Fibroblast of the aortic adventitia (primary cell): ENCODE measurements at places on chromosomes 12 and 14. TPM values are rescaled to one million over a fixed set of nuclear protein-coding genes. Genes with fewer than 3 reads are reported as not detected.

Gene HVCN1
- total RNA-seq: 0.74 and 2.6 TPM in 2 replicates

Gene TAS2R7
- 0.18 TPM in 1 of 2 replicates, not detected in the other for total RNA-seq

Gene SDR9C7
- total RNA-seq: not detected in 2 replicates

Gene RAP1B
- 256 and 294 TPM in 2 replicates for total RNA-seq

Gene SLC38A6
- 74.9 and 225 TPM in 2 replicates for total RNA-seq

Gene SLC15A5
- total RNA-seq: not detected in 2 replicates

Gene KIF26A
- total RNA-seq: under 0.01 TPM in 1 of 2 replicates, not detected in the other

Gene SOAT2
- 0.09 TPM in 1 of 2 replicates, not detected in the other for total RNA-seq

Gene PIGH
- 8.0 and 16.8 TPM in 2 replicates for total RNA-seq

Gene CLEC4D
- total RNA-seq: not detected in 2 replicates

Gene SMIM41
- 0.27 and 0.98 TPM in 2 replicates for total RNA-seq

Gene DIO2
- 0.74 and 66.0 TPM in 2 replicates for total RNA-seq

Gene TIGAR
- 11.5 and 20.4 TPM in 2 replicates for total RNA-seq

Gene HOXC5
- 0.18 and 1.8 TPM in 2 replicates for total RNA-seq

Gene ITGB7
- total RNA-seq: 0.54 TPM in 1 of 2 replicates, not detected in the other

Gene LALBA
- total RNA-seq: not detected in 2 replicates

Gene LRP1-AS
- not detected in 2 replicates for total RNA-seq

Gene CIDEB
- total RNA-seq: 1.9 and 4.2 TPM in 2 replicates

- no peak for DNase-seq
Observed at GRCh38 chr14:62557416-62557815, 487.8 kb downstream of the KCNH5 start.

DNA sequence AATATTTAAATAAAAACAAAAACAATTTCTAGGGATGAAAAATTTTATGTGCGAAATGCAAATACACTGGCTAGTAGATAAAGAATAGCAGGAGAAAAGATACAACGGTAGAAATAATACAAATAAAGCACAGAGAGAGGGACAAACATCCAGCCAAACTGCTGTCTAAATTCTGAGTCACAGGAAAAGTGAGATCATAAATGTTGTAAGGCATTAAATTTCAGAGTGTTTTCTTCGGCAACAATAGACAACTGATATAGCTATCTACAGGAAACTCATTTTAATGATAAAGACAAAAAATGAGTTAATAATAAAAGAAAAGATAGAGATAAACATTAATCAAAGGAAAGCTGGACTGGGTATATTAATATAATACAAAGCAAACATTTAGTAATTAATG, 122.2 kb downstream of the NTS start:
- DNase-seq: peak; percentile 39

DNA sequence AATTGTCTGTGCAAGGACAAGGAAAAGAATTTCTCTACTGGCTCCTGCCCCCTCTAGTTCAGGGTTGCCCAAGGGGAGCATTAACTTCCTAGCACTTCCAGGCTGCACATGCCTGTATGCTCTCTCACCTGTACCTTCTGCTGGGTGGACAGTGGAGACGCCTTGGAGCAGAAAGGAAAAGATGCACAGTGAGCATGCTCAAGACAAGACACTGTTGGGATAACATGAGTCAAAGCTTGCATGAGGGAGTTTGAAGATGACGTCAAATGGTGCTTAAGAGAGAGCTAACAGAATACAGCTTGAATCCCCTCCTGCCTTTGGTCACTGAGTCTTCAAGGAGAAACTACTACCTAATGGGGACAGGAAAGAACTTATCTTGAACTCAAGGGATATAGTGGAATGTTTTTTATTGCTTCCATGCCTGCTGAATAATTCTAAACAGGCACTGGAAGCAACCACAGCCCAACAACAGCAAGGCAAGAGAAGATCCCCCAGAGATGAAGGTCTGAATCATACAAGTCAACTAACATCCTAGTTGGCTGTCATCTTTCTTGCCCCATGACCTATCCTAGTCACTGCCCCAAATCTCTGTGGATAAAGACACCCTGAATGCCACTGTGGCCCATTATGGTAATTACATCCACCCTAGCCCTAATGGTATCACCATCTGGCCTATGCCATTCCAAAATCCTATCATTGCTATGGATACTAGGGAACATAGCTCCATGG, 23.5 kb downstream of the RPS6KA5 start:
- no peak for DNase-seq

GRCh38 chr14:95316821-95317220, 2.9 kb downstream of the CLMN start:
- no peak for DNase-seq

DNA sequence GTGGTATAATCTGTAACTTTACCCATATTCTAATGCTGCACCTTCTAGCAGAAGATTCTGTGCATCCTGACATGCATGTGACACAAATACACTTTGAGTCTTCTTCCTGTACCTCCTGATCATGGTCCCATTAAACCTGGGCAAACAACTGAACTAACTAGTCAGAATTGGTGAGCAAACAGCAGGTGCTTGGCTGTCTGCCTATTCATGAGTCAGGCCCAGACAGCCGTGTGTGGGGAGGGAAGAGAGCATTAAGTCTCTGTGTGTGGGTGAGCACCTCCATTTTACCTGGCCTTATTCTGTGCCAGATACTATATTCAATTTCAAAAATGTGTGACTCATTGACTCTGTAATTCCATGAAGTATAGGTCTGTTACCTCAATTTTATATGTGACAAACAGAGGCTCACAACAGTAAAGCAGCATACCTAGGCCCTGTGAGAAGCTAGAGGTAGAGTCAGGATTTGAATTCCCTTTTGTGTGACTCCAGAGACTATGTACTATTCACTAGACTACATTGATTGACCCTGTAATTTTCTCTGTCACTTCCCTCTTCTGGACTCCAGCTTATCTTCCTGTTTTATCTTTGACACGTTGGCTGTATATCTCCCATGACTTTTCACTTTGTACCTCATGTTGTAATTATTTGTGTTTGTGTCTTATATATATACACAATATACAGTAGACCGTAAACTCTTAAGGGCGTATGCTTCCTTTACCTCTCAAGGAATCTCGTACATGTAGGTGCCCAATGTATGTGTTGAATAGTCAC, 32.2 kb downstream of the SUSD6 start:
- peak; percentile 42 for DNase-seq

- no peak for DNase-seq
Observed at GRCh38 chr14:60003991-60004390, 84.0 kb downstream of the LRRC9 start.

DNA sequence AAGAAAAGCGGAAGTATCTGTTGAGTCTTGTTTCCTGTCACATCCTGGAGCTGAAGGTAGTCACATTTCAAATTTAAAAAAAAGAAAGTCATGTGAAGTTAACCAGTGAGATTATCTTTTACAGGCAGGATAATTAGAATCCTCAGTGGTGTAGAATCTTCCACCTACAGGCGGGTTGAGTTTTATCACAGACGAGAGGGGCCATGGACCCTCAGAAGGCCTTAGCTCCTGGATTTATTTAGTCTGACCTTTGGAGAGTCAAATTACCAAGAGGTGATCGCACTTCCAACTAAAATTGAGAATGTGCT, 13.0 kb upstream of the GNG2 start:
- DNase-seq: no peak

GRCh38 chr14:105464501-105464900, 10.1 kb upstream of the CRIP2 start:
- DNase-seq: no peak

- no peak for DNase-seq
Observed at GRCh38 chr12:131221957-131222328, 268.2 kb downstream of the ADGRD1 start.

- DNase-seq: peak; percentile 7
Observed at GRCh38 chr14:44383636-44384035, 123.4 kb downstream of the FSCB start.

- DNase-seq: no peak
Observed at GRCh38 chr12:23098110-23098509, 473.1 kb downstream of the ETNK1 start.

GRCh38 chr12:112172556-112173324, 47.4 kb downstream of the TRAFD1 start:
- no peak for DNase-seq

- DNase-seq: no peak
Observed at GRCh38 chr12:105396024-105396423, 65.5 kb downstream of the C12orf75 start.

- no peak for DNase-seq
Observed at GRCh38 chr12:89494411-89495231, 30.0 kb downstream of the GALNT4 start.

GRCh38 chr14:31425905-31426304, 5.6 kb upstream of the HEATR5A start:
- DNase-seq: no peak

DNA sequence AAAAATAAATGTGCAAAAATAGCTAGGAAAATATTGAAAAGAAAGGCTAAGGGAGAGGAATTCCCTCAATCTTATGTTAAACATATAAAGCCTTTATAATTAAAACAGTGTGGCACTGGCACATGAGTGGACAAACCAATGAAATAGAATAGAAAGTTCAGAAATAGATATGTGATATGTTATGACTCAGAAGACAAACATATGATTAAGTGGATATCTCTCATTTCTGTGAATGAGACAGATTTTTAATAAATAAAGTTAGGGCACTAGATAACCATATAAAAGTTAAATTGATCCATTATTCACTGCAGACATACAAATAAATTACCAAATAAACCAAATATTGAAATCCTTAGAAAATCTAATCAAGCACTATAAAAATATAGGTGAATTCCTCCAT, 73.0 kb downstream of the ALG10B start:
- DNase-seq: no peak

GRCh38 chr12:22722779-22723178, 97.8 kb downstream of the ETNK1 start:
- no peak for DNase-seq

GRCh38 chr14:24106672-24107271, 7.8 kb upstream of the DCAF11 start:
- no peak for DNase-seq

GRCh38 chr12:30796313-30796780, 41.6 kb upstream of the CAPRIN2 start:
- peak; percentile 73 for DNase-seq

DNA sequence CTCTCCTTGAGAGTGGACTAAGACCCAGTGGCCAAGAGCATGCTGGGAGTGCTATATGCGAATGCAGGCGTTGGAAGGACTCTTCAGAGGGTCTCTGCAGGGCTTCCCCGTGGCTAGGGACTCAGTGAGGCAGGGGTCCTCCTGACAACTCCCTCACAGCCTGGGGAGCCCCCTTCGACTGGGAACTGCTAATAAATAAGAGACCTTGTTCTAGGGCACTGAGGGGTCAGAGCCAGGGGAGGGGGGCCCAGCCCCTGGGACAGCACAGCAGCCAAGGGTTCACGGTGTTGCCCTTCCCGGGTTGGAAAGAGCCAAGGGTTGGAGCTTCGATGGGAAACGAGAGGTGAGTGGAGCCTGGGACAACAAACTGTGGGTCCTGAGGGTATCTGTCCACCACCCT, 6.0 kb upstream of the CPNE6 start:
- DNase-seq: no peak

- peak; percentile 91 for DNase-seq
Observed at GRCh38 chr14:85471744-85472143, 58.2 kb upstream of the FLRT2 start.

GRCh38 chr14:38950676-38951075, 152.4 kb downstream of the SEC23A start:
- no peak for DNase-seq

GRCh38 chr12:6692888-6693287, 3.7 kb upstream of the ZNF384 start:
- no peak for DNase-seq

DNA sequence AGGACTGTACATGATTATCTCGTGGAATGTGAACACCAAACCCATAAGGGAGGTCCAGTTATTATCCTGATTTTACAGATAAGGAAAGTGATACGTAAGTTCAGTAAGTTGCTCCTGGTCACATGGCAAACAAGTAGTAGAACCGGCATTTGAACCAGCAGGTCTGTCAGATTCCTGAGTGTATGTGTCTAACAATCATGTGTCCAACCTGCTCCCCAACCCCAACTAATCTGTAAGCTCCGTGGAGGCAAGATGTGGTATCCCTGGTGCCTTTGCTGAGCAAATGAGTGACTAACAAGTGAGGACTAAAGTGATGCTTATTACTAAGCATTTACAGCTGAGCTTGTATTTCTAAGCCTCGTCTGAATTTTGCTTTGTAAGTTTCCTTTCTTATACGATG, 65.9 kb downstream of the PTPN21 start:
- DNase-seq: no peak

- DNase-seq: no peak
Observed at GRCh38 chr14:54640506-54640905, 73.6 kb downstream of the SAMD4A start.

DNA sequence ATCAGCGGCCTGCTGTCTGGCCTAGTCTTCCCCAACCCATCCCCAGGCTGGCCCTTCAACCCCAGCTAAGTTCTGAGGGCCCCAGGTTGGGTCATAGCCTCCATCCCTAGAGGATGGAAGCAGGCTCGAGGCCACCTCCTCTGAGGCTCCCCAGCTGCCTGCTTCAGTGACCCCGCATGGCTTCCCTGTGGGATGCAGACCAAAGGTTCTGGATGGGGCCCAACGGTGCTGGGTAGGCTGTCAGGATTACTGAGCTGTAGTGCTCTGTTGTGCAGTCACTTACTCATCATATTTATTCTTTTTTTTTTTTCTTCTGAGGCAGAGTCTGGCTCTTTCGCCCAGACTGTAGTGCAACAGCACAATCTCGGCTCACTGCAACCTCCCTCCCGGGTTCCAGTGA, 92.0 kb downstream of the IRF2BPL start:
- DNase-seq: peak; percentile 65

GRCh38 chr12:2686280-2686646, 108.5 kb upstream of the FKBP4 start:
- DNase-seq: no peak

DNA sequence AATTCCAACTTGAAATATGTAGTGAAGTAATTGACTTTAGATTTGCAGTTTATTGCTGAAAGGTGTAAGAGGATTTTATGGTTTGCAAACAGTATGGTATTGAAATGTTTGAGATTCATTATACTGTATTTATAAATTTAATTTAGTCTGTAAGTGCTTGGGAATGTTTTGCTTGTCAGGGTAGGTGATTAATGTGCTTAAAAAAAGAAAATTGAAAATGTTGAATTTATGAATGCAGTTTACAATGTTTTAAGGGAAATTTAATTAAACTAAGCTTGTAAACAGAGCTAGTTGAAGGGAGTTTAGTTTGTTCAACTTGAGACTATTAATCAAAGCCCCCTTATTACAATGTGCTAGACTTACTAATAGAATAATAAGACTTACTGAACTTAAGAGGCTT, 18.0 kb upstream of the CRY1 start:
- no peak for DNase-seq

DNA sequence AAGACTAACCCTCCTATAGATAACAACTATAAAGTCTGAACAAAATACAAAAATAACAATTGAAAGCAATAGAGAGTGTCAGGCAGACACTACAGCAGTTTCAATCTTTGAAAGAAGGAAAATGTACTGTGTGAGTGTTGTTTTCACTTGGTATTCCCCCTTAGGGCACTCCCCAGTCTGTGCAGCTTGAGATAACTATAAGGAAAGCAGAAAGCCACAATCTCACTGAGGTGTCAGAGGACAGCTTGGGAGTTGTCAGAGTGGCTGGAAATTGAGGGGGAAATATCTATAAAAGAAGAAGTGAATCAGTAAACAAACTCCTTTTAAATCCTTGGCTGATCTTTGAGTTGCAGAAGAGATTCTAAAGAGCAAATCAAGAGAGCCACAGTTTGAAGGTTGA, 364.8 kb downstream of the NELL2 start:
- DNase-seq: no peak

GRCh38 chr12:111715279-111715678, 29.4 kb downstream of the ACAD10 start:
- no peak for DNase-seq

GRCh38 chr12:6953442-6954315, 2.5 kb downstream of the PTPN6 start:
- DNase-seq: no peak
